ENCODE measurements at places on chromosomes 4 and X.

GRCh38 chr4:152050106-152050505, 289.3 kb upstream of the GATB start:
- DNase-seq = no peak

DNA sequence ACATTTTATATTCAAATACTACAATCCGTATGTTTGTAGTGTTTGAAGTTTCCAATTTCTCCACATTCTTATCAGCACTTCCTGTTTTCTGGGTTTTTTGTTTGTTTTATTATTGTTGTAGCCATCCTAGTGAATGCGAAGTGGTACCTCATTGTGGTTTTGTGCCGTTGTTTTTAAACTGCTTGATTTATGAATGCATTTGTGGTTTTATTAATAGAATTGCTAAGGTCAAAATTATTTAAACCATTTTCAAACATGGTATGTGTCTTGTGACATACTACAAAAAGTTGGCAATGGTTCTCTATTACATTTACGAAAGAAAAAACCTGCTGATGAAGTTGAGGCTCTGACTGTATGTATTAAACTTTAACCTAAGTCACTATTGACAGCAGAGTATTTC, 780.0 kb upstream of the MAGEB2 start:
- no peak for DNase-seq

GRCh38 chr4:181161669-181162068, 1081.5 kb upstream of the TENM3 start:
- DNase-seq = no peak

DNA sequence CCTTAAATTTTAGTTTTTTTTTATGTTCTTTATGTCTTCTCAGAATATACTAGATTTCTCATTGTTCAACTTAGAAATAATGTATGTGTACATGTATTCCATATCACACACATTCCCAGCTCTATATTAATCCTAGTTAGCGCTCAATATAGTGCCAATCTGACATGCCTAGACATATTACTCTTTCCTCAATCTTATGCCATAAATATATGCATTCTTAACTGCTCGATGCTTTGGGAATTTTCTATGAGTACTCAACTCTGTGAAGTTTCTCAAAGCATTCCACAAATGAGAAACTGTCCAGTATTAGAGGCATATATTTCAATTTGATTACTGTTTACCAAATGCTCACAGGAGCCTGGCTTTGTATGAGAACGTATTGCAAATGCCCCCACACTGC, 231.2 kb upstream of the VEGFC start:
- no peak for DNase-seq

DNA sequence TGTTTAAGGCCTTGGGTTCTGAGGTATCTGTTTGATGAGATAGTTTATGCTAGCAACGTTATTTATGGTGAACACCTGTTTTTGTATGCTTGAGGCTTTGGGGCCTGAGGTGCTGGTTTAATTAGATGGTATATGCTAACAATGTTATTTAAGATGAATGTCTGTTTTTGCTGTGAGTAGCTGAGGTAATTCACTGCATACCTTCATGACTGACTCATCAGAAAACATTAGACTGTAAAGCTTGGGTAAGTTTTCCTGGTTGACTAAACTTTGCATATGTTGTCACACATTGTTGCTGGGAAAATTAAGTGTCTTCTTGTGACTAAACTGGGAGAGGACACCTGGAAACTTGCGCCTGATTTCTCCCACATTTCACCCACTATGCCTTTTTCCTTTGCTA, 1026.6 kb downstream of the RAPGEF2 start:
- no peak for DNase-seq
